Posterior vena cava (tissue), 2 donors: ENCODE measurements at places on chromosomes 5 and 9.
A peak's percentile ranks its signal among the peaks of the same experiment; 100 is the strongest.

GRCh38 chr5:3531320-3531986 is 64.2 kb upstream of the IRX1 start:
- no peak for DNase-seq

GRCh38 chr9:78618735-78619134 is 321.8 kb downstream of the PSAT1 start:
- no peak for DNase-seq

DNA sequence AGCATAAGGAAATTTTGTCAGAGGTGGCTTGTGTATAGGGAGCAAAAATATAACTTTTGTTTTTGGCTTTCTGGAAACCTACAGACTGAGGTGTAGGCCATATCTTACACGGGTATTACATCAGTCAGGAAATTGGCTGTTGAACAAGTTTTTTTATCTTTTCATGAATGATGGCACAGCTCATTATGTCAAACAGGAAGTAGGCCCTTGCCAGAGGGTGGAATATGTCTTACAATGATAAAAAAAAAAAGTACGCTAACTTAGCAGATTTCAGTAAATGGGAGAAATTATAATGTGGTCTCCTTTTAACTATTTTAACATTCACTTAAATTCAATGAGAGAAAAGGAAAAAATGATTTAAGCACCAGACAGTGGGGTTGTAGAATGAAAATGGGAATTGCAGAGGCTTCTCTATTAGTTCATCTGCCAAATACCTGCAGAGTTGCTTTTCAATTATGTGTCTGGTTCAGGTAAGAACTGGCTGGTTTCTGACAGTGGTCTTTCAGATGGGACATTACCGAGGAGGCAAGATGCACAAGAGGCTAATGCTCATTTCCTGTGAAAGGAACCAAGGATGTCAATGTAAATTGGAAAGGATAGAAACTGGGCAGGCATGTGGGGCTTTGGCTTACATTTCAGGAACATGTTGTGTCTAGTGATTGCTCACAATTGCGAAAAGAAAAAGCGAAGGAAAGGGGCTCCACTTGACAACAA is 169.9 kb downstream of the NNT start:
- DNase-seq: no peak

- no peak for DNase-seq
Observed at GRCh38 chr9:93065135-93065720, 6.7 kb downstream of the SUSD3 start.

GRCh38 chr9:127496974-127497373 is 45.7 kb downstream of the LRSAM1 start:
- DNase-seq: no peak

DNA sequence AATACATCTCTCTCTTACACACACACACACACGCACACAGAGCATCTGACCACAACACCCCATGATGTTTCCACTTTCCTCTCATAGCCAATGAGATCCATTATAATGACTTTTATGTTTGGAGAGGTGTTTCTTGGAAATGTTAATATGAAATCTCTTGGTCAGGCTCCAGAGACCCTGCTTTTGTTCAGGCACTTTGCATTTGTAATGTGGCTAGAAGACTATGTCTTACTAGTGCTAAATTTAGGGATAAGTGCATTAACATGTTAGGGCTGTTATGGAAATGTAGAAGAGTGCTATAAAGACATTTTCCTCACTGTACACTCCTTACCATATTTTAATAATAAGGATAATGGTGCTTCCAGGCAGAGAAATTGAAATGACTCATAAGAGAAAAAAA is 3.8 kb downstream of the CDH9 start:
- no peak for DNase-seq

DNA sequence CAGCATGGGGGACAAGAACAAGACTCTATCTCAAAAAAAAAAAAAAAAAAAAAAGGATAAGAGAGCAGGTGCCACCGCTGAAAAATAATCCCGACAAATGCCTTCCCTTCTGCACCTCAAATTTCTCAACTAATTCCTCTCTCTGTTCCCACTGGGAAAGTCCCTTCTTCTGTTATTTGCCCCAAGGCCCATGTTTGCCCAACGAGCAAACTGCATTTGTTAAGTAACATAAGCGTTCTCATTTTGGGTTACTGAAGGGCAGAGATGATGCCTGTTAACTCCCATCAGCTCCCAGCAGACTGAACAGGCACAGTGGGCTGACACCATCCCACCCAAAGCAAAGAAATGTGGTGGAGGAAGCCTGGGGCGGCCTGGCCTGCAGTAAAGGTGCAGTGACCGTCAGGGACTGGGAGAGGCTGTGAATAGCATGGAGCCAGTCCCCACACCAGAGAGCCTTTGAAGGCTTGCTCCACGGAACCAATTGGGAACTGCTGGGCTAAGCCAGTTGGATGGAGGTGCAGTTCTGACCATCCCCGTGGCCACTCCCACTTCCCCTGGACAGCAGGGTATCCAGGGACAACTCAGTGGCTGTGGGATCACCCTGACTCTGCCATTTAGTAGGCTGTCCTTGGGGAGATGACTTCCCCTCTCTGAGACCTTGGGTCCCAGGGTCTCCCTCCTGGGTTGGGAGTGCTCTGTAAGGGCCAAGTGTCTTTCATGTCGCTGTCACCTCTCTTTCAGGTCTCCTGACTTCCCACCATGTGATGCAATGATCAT is 149.7 kb upstream of the IER5L start:
- no peak for DNase-seq

GRCh38 chr5:76358-77169 is 15.4 kb upstream of the PLEKHG4B start:
- no peak for DNase-seq

DNA sequence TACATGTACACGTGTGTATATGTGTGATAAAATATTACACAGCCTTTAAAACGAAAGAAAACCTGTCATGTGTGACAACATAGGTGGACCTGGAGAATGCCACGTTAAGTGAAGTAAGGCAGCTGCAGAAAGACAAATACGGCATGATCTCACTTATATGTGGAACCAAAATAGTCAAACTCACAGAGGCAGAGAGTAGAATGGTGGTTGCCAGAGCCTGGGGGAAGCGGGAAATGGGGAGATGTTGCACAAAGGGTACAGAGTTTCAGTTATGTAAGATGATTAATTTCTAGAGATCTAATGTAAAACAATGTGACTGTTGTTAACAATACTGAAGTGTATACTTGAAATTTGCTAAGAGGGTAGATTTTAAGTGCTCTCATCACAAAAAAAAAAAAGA is 34.8 kb downstream of the ADAMTS12 start:
- no peak for DNase-seq

GRCh38 chr5:66741394-66741793 is 145.2 kb downstream of the MAST4 start:
- DNase-seq: no peak

DNA sequence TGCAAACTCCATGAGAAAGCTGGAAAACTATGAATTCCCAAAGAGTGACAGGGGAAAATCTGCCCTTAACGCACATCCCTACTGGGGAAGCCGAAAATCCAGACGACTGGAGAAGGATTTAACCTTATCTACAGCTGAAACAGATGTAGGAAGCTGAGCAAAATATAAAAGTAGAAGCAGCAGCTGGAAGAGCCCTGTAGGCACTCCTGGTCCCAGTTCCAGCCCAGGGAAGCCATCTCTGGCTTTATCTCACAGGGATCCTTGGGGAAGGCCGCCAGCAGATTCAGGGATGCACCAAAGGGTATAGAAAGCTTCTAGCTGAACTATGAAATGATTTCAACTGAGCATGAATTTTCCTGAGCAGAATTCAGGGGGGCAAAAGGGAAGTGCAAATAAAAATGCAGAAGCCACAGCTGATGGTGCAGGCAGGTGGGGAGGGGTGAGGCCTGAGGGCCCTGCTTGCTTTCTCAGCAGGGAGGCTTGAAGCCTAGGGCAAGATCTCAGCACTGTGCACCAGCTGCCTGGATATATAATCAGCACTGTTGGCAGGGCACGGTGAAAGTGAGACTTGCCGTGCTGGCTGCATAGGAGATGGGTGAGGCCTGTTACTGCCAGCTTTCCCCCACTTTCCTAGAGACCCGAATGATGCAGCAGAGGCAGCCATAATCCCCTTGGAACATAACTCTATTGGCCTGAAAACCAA is 2019.5 kb upstream of the NUDT12 start:
- DNase-seq: no peak

GRCh38 chr5:138966236-138966985 is 91.3 kb upstream of the LRRTM2 start:
- peak; percentile 70 for DNase-seq

DNA sequence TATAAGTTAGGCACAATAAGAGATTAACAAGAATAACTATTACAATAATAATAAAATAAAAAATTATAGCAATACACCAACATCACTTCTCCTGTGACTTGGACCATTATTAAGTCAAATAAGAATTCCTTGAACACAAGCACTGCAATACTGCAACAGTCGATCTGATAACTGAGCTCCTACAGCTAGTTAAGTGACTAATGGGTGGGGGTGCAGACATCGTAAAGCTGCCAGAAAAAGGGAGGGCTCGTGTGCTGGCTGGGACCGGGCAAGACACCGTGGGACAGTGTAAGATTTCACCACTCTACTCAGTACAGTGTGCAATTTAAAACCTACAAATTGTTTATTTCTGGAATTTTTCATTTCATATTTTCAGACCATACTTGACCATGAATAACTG is 78.8 kb downstream of the SNX24 start:
- DNase-seq: no peak

DNA sequence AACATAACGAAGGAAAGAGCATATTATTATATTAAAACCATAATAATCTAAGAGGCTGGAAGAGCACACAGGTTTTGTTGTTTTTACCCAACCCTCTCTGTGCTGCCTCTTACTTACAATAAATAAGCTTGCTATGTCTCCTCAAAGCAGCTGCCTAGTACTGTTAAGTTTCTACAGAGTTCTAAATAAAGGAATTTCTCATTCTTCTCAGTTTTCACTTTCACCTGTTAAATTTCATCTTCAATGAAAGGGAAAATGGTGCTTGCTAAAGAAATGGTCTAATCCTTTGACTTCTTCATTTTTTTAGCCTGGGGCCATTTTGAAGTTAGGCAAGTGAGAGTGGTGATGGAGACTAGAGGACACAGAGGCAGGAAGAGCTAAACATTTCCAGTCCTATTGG is 396.1 kb downstream of the MAN2A1 start:
- no peak for DNase-seq

DNA sequence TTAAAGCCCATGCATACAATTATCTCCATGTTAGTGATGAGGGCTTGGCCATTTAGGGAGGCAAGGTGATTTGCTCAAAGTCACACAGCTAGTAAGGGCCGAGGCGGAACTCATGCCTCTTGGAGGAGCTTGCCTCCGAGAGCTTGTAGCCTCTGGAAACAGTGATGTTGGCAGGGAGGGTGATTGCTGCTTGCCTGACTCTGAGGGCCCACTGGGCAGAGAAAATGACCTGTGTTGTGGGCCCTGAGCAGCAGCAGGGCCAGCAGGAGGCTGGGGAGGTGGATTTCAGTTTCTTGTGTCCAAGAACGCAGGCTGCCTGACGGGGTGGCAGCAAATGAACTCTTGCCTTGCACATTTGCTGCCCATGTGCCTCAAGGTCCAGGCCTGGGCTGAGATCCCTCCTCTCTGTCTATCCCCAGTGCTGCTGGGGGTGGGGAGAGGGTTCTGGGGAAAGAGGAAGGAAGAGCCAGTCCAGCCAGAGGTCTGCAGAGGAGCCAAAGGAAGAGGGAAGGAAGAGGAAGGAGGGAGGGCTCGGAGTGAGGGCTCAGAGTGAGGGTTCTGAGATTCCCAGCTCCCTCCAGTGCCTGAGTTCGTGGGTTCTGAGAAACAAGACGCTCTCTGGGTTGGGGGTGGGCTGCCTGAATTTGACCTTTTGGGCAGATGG is 16.2 kb upstream of the PTGS1 start:
- DNase-seq: peak; percentile 76

DNA sequence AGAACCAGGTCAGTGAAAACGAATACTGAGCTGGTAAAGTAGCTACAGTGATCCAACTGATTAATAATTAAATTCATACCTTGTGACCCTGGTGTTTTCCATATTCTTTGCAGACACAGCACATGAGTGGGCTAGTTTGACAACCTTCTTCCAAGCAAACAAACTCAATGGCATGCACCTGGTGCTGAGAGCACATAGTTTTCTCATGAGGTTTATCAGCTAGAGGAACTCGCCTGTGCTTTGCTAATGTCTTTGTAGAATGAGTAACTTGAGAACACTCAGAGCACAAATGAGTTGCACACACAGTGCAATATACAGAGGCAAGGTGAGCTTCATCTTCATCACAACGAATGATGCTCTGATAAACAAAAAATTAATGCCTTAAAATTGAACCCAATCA is 12.6 kb downstream of the TRIM23 start:
- no peak for DNase-seq
